ENCODE measurements at places on chromosomes 7 and 10.
A peak's percentile ranks its signal among the peaks of the same experiment; 100 is the strongest.

GRCh38 chr10:2197663-2198062 is 460.3 kb upstream of the ADARB2 start:
- no peak for DNase-seq

DNA sequence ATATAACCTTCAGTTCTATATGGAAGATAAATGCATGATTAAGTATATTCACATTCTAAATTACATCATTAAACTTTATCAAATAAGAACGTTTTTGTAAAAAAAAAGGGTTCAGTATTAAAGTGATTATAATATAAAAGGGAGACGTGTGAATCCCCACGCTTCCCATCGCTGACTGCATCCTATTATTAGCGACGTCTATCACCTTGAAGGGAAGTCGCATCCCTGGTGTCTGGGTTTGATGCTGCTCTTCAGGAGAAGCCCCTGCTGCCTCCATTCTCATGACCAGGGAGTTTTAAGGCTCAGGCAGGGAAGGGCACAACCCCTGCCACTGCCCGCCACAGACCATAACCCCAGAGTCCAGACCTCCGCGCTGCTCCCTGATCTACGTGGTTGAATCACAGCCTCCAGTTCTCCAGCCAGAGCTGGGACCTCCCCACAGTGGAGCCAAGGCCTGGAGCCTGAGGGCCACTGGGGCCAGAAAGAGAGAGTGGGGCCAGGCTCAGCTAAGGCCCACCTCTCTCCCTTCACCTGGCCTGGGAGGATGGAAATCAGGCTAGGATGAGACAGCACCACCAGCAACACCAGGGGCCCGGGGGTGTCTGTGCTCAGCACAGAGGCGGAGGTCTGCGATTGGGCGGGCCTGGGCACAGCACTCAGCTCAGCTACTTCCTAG is 130.6 kb downstream of the TCERG1L start:
- DNase-seq = no peak

- DNase-seq = no peak
Observed at GRCh38 chr7:95589766-95590165, 6.5 kb downstream of the PDK4 start.

GRCh38 chr7:85535974-85536729 is 349.3 kb upstream of the SEMA3D start:
- DNase-seq = no peak

- no peak for DNase-seq
Observed at GRCh38 chr10:2296179-2296891, 559.0 kb upstream of the ADARB2 start.

DNA sequence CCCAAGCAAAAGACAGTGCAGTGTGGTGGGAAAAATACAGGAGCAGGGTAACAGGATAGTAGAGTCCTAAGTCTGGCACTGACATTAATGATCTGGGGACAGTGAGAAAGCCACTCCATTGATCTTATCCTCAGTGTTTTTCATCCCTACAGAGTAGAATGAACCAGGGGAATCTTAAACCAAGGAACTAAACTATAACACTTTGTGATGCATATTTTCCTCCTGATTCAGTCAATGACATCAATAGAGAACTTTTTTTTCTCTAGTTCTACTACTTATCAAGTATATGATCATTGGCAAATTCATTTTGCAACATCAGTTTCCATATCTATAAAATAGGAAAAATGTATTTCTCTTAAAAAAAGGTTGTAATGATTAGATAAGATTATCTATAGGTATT is 151.1 kb downstream of the TMEM26 start:
- DNase-seq = no peak

GRCh38 chr7:78020136-78020873 is 221.7 kb downstream of the PHTF2 start:
- DNase-seq = peak; percentile 49

DNA sequence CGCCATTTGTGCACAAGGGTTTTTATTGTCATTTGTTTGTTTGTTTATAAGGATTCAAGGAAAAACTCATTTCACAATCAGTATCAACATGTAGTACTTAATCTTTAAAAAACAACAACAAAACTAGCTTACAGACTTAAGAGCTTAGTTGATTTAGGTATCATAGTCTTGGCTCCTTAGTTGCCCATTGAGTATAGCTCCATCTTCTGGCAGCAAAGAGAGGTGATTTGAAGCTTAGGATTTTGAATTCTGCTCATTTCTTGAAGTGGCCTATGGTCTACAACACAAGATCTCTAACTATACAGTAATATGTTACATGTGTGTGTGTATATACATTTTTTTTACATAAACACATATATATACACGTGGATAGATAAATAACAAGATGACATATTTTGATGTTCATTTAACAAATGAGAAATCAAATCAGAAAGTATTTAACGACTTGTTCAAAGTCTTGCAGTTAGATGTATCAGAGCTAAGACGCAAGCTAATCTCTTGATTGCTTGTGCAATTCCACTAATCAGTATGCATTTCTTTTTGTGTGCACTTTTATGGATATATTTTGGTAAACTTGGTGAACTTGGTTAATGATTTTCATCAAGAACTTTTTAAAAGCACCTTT is 307.3 kb downstream of the CAMK1D start:
- no peak for DNase-seq

GRCh38 chr10:17028798-17029197 is 100.8 kb downstream of the CUBN start:
- DNase-seq = peak; percentile 21

GRCh38 chr10:60367901-60368300 is 21.8 kb downstream of the ANK3 start:
- DNase-seq = no peak

DNA sequence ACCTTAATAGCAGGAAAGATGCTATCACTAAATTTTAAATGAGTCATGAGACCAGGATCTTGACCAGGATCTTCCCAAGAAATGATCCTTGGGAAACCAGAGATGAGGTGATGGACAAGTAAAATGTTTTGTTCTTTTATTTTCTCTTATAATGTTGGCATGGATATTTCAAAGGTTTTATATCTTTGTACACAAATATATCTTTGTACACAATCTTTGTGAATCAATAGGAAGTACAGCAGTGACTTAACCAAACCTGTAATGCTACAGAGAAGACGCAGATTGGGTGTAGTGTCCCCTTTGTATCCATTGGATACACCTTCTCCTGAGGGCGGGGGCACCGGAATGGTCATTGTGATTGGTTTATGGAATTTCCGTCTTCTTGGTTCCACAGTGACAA is 180.1 kb upstream of the CCDC6 start:
- no peak for DNase-seq

- DNase-seq = no peak
Observed at GRCh38 chr10:36254199-36254598, 612.1 kb upstream of the FZD8 start.

- no peak for DNase-seq
Observed at GRCh38 chr7:11818281-11818680, 13.7 kb downstream of the THSD7A start.

DNA sequence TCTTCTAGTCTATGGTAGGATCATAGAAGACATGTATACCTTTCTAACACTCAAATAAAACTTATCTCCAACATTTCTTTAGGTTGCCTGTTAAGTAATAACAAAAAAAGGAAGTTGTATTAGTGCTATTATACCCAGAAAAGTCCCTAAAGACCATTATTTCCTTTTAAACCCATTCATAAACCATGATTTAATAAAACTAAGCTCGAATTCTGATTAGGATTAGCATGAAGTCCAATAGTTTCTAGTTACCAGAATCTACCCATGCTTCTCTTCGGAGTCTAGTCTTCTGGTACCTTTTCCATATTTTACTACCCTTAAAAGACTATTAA is 62.7 kb downstream of the USP6NL start:
- no peak for DNase-seq

- no peak for DNase-seq
Observed at GRCh38 chr10:85175635-85176034, 847.2 kb downstream of the CCSER2 start.

- no peak for DNase-seq
Observed at GRCh38 chr7:134331393-134331792, 14.7 kb upstream of the SLC35B4 start.

DNA sequence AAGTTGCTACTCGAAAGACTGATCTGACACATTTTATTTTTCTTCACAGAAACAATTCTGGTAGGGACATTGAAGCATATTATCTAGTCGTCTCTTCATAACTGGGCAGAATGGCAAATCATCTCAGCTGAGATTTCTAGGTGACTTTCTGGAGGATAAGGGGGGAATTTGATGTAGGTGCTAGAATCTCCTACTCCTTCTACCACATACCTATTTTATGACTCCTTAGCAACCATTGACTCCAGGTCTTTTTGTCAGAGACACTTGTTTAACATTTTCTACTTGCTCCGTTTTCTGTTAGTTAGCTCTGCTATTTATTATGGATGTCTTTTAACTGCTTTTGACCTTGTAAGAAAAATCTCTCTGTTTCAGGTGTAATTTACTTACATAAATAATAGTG is 380.9 kb upstream of the SEMA3C start:
- no peak for DNase-seq

DNA sequence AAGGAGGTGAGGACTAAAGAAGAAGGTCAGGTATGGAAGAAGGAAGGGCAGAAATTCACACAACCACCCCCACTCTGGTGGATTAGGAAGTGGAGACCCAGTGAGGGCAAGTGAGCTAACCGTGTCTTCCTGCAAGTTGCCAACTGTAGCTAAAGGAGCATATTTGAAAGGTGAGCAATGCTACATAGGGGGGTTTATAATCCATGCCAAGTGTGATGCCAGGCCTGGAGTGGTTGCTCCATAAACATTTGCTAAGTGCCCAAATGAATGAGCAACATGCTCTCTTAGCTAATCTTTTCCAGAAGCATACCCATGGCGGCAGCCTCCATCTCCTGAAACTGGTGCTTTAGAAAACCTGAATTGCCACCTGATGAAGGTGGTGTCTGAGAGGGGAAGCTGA is 121.6 kb downstream of the LRRC18 start:
- DNase-seq = no peak

DNA sequence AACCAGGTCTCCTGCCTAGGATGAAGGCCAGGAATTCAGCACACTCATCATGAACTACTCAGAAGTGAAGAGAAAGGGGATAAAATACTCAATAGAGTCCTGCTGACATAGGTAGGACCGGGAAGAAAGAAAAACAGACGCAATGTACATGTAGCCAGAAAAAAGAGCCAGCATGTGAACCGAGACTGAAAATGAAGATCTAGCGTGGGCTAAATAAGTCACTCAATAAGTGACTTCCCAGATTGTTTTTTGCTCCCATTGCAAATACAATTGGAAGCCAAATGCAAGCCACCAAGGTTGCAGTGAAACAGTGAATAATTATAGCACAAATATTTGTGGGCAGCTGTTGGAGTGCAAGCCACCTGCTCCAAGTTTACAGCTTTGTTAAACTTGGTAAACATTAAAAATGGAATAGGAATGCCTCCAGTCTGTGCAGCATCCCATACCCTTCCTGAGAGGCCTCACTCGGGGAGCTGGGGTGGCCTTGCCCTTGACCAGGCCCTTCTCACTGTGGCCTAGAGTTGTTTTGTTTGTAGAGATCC is 34.7 kb upstream of the HPS1 start:
- DNase-seq = no peak

- DNase-seq = no peak
Observed at GRCh38 chr7:42483886-42484285, 246.9 kb upstream of the GLI3 start.

GRCh38 chr10:71061472-71061871 is 150.9 kb upstream of the UNC5B start:
- DNase-seq = no peak

- no peak for DNase-seq
Observed at GRCh38 chr7:117961235-117961634, 88.0 kb upstream of the CTTNBP2 start.

DNA sequence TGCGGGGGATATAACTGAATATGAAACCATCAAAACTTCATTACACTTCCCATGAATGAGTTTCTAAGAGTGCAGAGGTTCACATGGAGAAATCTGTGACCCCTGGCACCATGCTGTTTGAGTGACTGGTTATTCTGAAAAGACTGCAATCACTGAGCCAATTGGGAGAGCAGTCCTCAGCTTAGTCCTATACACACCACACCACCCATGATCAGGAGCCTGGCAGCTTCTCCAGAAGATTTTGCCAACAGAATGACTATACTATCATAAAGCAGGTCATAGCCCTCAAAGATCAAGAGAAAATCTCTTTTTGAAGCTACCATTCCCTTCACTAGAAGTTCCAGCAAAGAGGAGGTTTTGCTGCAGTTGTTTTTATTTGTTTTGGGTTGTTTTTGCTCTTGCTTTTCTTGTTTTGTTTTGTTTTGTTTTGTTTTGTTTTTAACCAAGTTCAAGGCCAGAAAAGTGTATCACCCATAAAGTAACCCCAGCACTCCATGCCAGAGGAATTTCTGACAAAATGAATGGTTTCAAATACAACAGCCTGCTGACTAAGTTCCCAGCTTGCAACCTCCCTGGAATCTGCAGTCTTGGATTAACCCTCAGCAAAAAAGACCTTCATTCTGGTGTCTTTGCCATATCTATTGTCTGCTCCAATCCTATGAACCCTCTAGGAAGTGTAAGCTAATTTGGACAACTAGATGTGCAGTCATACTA is 19.7 kb upstream of the HGF start:
- DNase-seq = no peak

- no peak for DNase-seq
Observed at GRCh38 chr10:75352650-75353049, 48.9 kb downstream of the ZNF503 start.

GRCh38 chr10:96986200-96986856 is 154.2 kb downstream of the LCOR start:
- no peak for DNase-seq

- DNase-seq = no peak
Observed at GRCh38 chr10:34666008-34666704, 148.9 kb downstream of the PARD3 start.

DNA sequence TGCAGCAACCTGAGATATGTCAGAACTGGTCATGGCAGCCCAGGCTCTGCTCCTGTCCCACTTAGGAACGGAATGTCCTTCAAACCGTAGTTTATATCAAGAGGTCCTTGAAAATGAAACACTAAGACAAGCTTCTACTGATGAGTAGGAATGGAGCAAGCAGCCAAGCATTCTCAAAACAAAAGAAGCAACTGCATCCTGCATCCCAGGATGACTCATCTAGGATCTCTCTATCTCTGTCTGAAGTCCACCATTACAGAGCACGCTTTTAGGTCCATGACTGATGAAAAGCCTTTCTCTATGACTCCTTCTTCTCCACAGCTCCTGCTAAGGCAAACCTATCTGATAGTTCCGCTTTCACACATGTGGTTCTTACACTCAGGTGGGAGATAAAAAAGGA is 16.3 kb downstream of the MBL2 start:
- DNase-seq = no peak

DNA sequence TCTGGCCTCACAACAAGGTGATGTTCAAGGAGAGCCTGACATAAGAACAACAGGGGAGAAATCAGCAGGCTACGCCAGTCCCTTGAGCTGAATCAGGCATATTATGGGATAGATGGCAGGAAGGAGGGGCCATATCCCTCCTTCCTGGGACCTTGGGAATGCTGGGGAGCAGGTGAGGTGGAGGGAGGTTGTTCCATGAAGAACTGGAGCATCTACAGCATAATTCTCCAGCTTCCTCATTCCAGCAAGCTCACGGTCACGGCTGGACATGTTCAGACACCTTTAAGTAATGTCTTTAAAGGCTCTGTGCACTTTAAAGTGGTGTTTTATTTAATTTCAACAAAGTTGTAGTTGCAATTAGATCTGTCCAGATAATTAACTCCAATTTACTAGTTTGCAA is 780.5 kb downstream of the TYW1 start:
- no peak for DNase-seq

GRCh38 chr10:93072225-93072712 is 1.4 kb upstream of the CYP26A1 start:
- no peak for DNase-seq
